Activated naive CD4-positive, alpha-beta T cell (primary cell): ENCODE measurements at places on chromosomes 16 and 17.

DNA sequence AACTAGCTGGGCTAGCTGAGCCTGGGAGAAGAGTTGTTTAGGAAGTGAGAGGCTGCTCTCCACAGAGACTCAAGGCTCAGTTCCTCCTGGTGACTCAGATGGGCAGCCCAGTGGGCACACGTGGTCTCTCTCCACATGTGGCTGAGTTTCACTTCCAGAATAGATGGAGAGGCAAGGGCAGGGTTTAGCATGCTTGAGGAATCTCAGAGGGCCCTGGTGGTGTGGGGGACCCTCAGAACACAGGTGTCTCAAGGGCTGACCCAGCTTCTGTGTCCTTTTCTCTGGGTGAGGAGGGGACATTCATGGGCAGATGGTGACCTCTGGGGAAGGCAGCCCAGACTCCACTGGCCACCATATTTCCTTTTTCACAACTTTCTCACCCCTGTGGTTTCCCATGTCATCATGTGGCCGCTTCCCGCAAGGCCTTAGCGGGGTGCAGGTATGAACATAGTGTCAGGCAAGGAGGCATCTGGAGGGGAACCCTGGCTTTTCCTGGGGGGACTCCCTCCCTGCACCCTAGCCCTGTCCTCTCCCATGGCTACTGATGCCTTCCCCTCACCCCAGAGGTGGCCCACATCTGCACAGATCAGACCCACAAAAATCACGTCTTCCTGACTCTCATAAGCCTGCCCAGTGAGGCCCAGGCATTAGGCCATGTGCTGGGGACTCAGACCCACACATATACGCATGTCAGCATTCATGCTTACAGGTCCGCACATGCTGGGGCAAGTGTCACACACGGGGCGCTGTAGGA is 3.3 kb downstream of the GRN start:
- no peak for DNase-seq

- DNase-seq, result no peak
Measured at GRCh38 chr16:26195225-26195624, 503.5 kb downstream of the HS3ST4 start.

DNA sequence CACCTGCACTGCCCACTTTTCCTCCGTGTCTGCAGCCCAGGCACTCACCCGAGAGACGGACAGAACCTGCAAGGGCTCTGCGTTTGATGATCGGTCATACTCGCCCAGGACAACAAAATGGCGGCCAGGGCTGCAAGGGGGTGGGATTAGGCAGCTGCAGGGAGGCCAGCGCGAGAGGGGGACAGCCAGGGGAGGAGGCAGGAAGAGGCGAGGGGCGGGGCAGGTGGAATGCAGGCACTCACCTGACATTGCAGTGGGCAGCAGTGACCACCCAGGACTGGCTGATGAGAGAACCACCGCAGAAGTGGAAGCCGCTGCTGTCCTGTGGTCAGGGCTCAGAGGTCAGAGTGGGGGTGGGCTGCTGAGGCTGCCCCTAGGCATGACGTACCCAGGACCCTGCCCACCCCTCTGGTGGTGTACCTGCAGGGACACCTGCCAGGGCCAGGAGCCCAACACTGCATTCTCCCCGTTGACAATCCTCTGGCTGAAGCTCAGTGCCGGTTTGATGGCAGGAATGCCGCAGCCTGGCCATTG is 917 bp downstream of the CTRL start:
- no peak for DNase-seq

GRCh38 chr17:44077595-44077909 is 7.0 kb downstream of the G6PC3 start:
- DNase-seq, result no peak

GRCh38 chr16:16015849-16016248 is 66.4 kb downstream of the ABCC1 start:
- DNase-seq, result no peak

GRCh38 chr17:17933775-17934174 is 38.4 kb downstream of the TOM1L2 start:
- no peak for DNase-seq

DNA sequence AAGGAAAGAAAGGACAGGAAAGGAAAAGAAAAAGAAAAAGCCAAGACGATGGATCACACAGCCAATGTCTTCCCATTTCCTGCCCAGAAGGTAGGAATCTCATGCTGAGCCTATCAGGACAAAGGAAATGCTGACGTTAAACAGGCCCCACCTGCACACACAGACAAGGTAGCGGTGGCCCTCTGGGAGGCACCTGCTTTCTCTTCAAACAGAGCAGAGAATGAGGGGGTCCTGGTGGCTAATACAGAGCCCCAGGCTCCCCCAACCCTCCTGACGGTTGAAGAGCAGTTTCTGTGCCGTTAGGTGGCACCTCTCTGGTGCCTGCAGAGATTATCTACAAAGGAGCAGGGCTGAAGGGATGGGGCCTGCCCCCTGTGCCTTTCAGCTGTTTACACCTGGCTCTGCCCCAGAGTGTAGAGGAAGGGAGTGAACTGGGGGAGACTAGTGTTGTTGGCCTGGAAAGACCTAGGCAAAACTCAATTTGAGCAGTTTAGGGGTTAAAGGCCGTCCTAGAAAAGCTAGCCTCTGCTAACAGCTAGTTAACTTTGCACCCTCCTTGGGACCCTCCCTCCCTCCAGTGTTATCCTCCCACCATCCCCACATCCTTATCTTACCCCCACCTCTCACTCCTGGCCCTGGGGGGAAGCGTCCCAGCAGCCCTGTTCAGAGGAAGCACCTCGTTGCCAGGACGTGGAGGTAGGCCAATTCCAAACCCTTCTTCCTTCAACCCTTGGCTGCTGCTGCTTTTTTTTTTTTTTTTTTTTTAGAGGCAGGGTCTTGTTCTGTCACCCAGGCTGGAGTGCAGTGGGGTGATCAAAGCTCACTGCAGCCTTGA is 56.3 kb downstream of the ARHGAP27 start:
- DNase-seq, result no peak

- no peak for DNase-seq
Measured at GRCh38 chr17:21573961-21574610, 118.2 kb upstream of the KCNJ18 start.

DNA sequence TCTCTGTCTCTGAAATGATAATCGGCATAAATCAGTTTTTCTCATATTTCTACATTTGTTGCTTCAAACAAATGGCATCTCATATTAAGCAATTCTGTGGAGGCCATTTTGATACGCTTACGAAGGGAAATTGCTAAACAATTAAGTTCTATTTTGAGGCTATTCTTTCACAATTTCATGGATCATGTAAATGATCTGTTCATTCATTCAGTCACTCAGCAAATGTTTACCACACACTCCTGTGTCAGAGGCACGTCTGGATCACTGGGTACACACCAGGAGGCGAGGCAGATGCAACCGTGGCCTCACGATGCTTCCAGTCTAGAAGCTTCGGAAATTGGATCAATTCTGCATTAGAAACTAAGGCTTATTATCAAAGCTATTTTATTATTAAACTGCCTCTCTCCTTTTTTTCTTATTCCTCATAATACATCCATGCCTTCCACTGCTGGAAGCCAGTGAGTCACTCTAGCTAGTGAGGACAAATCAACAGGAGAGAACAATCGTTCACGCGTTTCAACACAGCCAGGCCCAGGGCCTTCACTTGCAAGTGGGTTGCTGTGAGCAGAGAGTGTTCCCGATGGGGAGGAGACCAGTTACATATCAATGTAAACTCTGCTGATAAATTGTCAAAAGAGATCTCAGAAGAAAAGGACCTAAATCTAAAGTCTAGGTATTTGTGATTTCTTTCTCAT is 11.3 kb upstream of the SLC39A11 start:
- DNase-seq, result no peak

- no peak for DNase-seq
Measured at GRCh38 chr16:11613381-11614303, 26.9 kb upstream of the LITAF start.

DNA sequence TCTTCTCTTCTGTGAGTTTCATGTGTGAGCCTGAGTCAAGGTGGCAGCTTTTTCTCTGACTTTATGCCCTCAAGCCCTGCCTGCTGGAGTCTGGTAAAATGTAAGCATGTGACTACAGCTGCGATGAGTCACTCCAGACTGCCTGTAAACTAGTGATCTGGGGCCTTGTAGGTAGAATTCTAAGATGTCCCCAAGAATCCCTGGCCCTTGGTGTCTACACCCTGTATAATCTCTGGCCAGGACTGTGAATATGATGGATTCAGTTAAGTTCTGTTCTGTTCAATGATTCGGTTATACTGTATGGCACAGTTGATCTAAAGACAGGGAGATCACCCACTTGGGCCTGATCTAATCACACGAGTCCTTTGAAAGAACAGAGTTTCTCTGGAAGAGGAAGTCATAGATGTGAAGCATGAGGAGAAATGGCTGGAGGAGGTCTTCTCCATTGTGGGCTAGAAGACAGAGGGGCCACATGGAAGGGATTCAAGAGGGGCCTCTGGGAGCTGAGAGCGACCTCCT is 29.8 kb downstream of the PRSS54 start:
- no peak for DNase-seq

GRCh38 chr16:85526185-85526974 is 86.7 kb upstream of the GSE1 start:
- DNase-seq, result no peak

- DNase-seq, result no peak
Measured at GRCh38 chr16:83206426-83206825, 579.7 kb downstream of the CDH13 start.

- DNase-seq, result peak; percentile 88
Measured at GRCh38 chr16:58511933-58512815, 3.1 kb upstream of the SETD6 start.

DNA sequence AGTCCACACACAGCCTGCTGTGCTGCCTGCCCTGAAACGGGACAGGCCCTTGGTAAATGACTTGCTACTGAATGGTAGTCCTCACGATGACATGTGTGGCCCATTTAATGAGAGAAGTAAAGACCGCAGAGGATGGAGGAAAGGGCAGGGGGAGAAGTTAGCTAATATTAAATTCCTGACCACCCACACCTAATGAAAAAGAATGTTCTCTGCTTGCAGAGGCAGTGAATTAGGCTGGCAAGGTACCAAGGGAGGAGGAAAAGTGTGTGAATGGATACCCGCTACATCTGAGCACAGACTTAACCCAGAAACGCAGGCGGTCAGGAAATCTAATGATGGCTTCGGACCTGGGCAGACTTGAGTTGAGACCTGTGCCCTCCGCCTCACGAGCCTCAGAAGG is 141.2 kb downstream of the PRKCA start:
- DNase-seq, result no peak

- no peak for DNase-seq
Measured at GRCh38 chr16:65414284-65414984, 292.6 kb upstream of the CDH11 start.

- DNase-seq, result no peak
Measured at GRCh38 chr16:4869147-4869805, 22.0 kb downstream of the UBN1 start.

- no peak for DNase-seq
Measured at GRCh38 chr17:29042679-29043538, at the start of gene PIPOX. TSS of gene PIPOX (plus strand) at chr17:29043141. CDS start at chr17:29043226, 85 bp downstream.

GRCh38 chr16:66592241-66592640 is 12.3 kb upstream of the CMTM3 start:
- no peak for DNase-seq

GRCh38 chr16:14131774-14132695 is 60.9 kb downstream of the MRTFB start:
- DNase-seq, result no peak

- no peak for DNase-seq
Measured at GRCh38 chr17:80754846-80755245, 210.2 kb downstream of the RPTOR start.

GRCh38 chr17:32114536-32114935 is 27.8 kb upstream of the RHOT1 start:
- DNase-seq, result no peak

- no peak for DNase-seq
Measured at GRCh38 chr16:75931043-75931442, 204.8 kb upstream of the CPHXL start.

- DNase-seq, result no peak
Measured at GRCh38 chr16:84302111-84302954, 7.7 kb downstream of the WFDC1 start.

- no peak for DNase-seq
Measured at GRCh38 chr17:67891481-67892119, 66.3 kb downstream of the BPTF start.

DNA sequence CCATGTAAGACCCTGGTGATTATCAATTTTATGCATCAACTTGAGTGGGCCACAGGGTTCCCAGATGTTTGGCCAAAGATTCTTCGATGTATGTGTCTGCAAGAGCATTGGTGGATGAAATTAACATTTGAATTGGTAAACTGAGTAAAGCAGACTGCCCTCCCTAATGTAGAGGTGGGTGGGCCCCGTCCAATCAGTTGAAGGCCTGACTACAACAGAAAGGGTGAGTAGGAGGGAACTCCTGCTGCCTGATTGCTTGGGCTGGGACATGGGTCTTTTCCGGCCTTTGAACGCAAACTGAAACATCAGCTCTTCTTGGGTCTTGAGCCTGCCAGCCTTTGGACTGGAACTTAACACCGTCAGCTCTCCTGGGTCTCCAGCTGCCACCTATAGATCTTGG is 90.6 kb downstream of the BMERB1 start:
- DNase-seq, result no peak

DNA sequence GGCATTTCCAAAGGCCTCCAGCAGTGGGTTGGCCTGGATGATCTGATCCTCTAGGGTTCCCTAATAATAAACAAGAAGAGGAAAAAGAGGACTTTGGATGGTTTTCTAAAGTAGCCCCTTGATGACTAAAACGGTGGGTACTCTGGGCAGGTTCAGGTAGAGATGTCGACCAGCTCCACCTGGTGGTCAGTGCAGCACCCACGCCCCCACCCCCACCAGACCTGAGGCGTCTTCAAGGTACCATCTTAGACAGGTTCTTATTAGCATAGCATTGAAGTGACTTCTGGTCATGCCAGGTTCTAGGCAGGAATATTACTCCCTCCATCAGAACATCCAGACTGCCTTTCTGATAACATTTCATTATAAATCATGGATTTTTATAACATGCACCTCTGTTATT is 15.0 kb downstream of the MYH13 start:
- no peak for DNase-seq

GRCh38 chr17:29619251-29619650 is 3.5 kb downstream of the CORO6 start:
- no peak for DNase-seq

GRCh38 chr17:8057691-8058114 is 18.8 kb downstream of the ALOX15B start:
- DNase-seq, result no peak

DNA sequence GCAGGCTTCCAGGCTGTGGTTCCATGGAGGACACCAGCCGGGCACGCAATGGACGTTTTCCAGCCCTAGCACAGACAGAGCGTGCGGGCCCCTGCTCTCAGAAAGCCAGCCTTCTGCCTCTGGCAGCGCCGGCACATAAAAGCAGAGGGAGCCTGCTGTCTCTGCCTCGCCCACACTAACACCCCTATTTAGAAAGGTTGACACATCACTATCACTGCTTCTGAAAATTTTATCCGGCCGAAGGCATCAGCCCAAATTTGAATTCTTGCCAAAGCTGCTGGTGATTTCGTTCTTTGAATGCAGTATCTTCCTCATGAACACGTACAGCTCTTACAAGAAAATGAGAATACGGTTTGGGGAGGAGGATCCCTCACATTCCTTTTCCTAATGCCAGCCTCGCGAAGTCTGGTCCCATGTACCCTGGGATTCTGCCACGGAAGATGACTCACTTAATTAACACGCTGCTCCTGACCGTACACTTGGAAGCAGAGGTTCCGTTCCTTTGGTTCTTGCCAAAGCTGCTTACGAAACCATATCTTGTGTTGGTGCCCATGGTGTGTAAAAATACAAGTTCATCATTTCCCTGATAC is 1.3 kb upstream of the RAB11FIP3 start:
- no peak for DNase-seq
